CD4-positive, alpha-beta T cell (primary cell): ENCODE measurements at places on chromosomes 16 and 17.

DNA sequence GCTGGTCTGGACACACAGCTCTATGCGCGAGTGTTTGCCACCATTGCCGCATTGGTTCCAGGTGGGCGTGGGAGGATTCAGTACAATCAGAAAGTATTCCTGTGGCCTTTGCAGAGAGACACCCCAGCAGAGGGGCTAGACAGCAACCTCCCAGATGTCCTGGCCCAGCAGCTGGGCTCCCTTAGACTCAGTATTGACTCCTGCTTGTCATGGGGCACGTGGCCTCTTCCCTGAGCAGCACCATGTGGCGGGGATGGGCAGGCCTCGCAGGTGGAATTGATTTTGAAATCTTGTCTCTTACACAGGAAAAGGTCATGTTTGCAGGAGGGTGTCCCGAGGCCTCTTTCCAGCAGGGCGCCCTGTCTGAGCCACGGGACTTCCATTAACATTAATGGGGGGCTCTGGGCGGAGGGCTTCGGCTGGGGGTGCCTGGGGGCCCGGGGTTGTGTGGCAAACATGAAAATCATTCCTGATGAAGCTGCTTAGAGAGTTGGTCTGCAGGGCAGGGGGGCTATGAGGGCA, 96.4 kb downstream of the C16orf78 start:
- DNase-seq = no peak

DNA sequence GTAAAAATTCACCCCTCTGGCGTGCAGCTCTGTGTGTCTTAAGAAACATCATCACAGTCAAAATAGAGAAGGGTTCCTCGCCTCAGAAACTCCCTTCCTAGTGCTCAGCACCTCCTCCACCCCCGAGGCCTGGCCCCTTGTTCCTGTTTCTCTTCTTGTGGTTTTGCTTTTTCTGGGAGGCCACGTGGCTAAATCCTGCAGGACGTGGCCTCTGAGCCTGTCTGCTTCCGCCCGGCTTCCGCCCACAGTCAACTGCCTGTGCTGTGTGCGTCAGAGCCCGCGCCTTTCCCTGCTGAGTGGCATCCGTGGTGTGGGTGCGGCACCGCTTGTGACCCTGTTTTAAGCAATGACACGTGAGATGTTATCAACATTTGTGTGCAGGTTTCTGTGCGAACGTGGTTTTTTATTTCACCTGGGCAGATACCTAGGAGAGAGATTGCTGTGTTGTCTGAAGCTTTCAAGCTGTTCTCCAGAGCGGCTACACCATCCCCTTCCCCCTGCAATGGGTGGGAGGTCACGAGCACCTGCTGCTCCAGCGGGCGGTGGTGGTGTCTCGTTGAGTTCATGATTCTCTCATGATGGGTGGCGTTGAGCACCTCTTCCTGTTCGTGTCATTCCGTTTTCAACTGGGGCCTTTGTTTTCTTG, 21.7 kb downstream of the ACSF3 start:
- DNase-seq = peak; percentile 97

DNA sequence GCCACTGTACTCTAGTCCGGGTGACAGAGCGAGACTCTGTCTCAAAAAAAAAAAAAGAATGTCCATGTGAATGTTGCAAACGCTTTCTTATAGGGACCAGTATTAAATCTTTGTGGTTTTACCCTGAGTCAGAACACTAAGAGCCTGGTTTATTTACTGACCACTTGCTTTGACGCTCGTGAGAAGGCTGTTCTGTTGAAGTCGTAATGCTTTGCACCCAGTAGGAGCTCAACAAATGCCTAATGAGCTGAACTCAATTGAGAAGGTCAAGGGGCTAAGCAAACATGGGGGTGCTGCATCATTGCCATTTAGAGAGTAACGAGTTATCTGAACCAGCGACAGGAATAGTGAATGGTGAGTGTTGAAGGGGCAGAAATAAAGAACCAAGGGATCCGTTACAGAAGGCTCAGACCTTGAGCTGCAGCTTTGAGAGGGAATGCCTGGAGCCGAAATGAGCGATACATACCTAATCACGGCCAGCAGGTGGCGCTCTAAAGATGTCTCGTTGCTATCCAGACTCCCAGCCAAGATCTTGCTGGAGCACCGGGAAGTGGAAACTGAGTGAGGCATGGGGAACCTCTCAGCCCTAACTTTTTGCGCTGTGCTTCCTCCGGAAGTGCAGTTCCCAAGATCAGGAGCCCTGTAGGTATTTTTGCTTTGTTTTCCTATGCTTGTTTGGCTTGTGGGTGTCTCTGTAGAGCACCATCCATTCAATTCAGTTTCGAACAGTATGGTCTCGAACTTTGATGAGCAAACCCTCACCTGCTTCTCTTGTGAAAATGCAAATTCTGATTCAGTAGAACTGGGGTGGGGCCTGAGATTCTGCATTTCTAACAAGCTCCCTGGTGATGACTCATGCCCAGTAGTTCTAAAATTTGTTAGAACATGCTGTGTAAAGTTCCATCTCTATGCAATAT, 12.6 kb upstream of the RNF222 start:
- DNase-seq = peak; percentile 65

- DNase-seq = no peak
Observed at GRCh38 chr16:6864244-6864643, 468.4 kb upstream of the RBFOX1 start.

DNA sequence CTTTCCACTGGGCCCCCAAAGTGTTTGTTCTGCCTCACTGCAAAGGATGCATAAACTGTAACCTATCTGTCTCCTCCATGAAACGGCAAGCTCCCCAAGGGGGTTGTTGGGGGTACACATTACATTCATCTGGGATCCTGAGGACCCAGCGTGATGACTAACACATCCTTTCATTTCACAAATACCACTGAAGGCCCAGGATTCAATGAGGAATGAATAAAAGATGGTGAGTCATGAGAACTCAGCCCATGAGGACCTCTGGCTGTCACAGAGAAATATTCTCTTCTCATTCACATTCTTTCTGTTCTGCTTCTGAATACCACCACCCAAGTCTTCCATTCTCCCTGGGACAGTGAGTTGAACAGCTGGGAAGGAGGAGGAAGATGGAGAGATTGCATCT, 149.8 kb downstream of the RBFOX3 start:
- no peak for DNase-seq

DNA sequence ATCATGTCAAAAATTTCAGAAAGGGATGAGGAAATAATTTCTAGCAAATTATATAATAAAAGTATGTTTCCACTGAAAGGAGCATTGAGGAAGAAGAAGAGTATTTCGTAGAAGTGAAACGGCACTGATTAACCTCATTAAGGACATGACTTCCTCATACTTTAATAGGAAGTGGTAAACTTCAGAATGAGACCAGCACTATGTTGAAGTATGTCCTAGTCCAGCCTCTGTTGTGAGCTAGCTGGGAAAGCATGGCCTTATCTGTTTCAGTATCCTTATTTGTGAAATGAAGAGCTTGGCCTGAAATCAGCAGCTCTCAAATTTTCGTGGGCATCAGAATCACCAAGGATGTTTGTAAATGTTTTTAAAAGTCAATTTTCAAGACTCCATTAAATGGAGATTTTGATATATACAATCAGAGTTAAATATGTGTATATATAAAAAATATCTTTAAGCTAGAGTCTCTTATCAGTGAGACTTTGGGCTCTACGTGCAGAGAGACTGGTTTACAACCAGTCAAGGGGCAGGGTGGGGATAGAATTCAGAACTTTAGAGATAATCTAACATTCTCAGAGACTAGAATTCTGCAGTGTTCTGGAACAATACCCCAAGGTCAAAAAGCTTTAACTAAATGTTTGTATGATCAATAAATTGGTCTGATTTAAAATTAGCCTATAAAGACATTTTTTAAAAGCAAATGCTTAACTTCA, 365.4 kb downstream of the CDH13 start:
- no peak for DNase-seq

DNA sequence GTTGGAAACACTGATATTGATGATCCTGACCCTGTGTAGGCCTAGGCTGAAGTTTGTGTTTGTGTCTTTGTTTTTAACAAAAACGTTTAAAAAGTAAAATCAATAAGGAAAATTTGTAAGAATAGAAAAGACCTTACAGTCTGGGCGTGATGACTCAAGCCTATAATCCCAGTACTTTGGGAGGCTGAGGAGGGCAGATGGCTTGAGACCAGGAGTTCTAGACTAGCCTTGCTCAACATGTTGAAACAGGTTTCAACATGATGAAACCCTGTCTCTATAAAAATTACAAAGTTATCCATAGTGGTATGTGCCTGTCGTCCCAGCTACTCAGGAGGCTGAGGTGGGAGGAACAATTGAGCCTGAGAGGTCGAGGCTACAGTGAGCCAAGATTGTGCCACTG, 18.3 kb upstream of the TOM1L1 start:
- DNase-seq = no peak

DNA sequence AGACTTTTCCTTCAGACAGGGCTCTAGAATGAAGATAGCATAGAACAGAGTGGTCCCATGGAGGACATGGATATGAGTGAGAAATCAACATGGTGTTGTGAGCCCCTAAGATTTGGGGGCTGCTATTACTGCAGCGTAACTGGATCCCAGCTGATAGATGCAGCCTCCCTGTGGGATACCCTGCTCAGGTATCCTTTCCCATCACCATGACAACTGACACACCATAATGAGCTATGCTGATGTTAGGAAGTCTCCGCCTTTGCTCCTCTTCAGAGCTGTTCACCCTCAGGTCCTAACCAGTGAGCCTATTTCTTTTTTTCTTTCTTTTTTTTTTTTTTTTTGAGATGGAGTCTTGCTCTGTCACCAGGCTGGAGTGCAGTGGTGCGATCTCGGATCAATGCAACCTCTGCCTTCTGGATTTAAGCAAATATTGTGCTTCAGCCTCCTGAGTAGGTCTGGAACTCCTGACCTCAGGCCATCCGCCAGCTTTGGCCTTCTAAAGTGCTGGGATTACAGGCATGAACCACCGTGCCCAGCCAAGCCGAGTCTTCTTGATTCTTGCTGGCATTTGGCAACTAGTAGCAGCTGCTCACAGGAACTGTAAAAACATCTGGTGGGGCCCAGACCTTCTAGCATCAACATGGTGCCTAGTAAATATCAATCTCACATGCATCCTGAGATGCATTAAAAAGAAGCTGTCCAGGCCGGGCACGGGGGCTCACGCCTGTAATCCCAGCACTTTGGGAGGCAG, 17.1 kb downstream of the STX4 start:
- DNase-seq = no peak

DNA sequence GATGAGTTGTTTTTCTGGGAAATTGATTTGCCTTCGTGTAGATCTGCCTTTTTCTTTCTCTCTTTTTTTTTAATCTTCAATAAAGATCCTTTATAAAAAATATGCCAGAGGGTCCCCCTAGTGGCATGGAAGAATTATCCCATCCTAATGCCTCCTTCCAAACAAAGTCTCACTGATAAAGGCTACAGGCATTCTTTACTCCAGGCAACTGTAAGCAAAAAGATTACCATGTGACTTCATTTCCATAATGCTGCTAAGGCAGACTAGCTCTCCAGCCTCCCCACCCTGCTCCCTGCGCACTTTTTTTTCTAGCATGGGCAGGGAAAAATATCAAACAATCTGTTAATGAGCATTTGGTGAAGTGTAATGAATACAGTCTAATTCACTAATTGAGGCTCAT, 220.2 kb upstream of the CDH8 start:
- no peak for DNase-seq

DNA sequence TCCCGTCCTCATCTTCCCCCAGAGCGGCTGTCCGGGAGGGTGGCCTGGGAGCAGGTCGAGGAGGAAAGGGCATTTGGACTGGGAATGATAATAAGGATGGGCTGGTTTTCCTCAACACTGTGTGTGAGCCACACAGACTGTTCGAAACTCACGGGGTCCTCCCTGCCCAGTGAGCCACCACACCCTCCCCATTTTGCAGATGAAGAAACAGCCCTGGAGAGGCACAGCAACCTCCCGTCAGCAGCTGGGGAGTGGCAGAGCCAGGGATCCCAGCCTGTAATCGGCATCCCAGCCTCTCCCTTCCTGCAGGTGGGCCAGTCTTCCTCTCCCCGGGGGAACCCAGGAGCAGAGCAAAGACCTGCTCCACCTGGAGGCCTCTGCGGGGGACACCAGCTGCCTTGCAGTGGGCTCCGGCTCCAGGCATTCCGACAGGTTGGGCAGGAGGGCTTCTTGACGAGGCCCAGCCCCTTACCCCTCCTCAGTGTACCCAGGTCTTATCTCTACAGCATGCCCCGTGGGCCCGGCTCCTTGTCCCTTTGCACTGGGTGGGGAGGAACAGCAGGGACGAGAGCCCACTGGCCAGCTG, 23.8 kb downstream of the ENGASE start:
- no peak for DNase-seq

- DNase-seq = peak; percentile 25
Observed at GRCh38 chr17:57939797-57940196, 15.4 kb downstream of the CUEDC1 start.

DNA sequence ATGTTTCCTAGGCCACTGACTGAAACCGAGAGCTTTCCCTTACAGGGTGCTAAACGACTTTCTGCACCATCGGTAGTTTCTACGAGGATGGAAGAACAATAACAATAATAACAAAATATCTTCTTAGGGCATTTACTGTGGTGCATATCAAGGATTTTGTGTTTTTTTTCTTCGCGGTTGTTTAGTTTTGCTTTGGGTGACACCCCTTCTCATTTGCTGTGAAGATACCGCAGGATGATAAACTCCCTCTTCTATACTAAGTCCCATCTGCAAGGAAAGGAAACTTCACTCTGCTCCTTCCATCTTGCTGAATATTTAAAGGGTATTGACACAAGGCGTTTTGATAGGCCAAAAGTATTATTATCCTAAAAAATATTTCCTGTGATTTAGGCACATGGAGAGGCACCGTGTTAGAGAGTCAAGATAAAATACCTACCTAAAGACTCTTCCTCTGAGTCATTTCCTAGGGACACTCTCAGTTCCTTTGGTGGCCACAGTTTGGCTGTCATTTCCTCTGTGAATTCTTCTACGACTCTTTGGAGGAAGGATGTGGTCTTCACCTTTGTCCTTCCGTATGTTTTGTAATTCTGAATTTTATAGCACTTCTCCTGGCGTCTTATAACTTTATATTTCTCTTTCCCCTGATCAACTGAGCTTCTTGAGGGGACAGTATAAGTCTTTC, 318.8 kb downstream of the CDH13 start:
- no peak for DNase-seq

DNA sequence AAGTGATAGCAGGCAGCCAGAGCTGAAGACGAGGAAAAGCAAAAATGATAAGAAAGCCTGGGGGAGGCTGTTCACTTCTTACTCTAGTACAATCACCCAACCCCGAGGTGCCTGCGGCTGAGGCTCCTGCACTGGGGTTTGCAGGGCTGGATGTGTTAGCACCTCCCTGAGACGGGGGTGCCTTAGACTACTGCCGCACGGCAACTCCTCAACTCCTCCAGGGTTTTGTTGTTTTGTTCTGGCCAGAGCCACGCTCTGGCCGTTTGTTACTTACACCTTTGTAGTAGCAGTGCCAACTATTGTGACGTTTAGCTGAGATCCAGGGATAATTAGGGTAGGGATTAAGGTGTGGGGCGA, 51.5 kb downstream of the LDHD start:
- DNase-seq = peak; percentile 14

GRCh38 chr17:34616148-34616547, 36.8 kb downstream of the TMEM132E start:
- DNase-seq = no peak

GRCh38 chr16:53297477-53297876, 136.8 kb upstream of the RBL2 start:
- no peak for DNase-seq

GRCh38 chr16:11296706-11297491, 15.8 kb upstream of the PRM1 start:
- DNase-seq = no peak
